Stimulated activated CD8-positive, alpha-beta memory T cell treated with anti-CD3 and anti-CD28 coated beads, Interleukin-7, amount 100 ng/mL, for 24 hours (primary cell): ENCODE measurements at places on chromosomes 16 and 17.

DNA sequence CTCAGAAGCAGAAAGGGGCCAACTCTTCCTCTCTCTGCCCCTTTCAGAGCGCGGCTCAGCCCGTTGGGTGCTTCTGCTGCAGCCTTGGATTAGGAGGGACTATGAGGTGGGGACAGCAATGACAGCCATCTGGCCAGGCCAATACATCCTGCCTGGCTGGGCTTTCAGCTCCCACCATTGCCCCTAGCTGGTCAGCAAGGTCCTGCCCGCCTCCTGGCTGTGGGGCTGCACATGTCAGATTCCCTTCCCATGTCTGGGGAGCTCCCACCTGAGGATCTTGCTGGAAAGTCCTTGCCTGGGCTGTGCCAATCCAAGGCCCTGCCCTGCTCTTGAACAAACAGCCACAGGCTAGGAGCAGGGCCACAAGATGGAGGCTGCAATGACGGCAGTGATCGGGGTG, 8.3 kb downstream of the TRIM65 start:
- DNase-seq = no peak

DNA sequence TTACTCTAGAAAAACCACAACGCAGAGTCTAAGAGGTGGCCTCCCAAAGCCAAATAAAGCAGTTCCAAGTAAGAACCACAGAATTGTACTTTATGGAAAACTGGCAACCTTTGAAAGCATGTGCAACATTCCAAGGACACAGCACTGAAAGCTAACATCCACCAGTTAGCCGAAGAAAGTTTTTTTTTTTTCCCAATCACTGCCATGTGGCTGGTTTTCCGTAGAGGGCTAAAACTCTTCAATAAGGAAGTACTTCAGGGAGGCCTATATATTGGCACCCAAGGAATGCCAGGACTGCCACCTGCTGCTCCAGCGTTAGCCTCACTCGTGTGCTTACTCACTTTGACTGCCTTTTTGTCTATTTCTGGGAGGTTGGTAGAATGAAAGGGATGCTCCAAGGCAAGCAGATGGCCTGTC, 25.2 kb downstream of the CEP95 start:
- no peak for DNase-seq

- no peak for DNase-seq
Measured at GRCh38 chr17:34614698-34615097, 35.3 kb downstream of the TMEM132E start.

- DNase-seq = no peak
Measured at GRCh38 chr16:85615014-85615851, 2.1 kb downstream of the GSE1 start.

GRCh38 chr16:80620736-80621605, 80.2 kb downstream of the DYNLRB2 start:
- no peak for DNase-seq

DNA sequence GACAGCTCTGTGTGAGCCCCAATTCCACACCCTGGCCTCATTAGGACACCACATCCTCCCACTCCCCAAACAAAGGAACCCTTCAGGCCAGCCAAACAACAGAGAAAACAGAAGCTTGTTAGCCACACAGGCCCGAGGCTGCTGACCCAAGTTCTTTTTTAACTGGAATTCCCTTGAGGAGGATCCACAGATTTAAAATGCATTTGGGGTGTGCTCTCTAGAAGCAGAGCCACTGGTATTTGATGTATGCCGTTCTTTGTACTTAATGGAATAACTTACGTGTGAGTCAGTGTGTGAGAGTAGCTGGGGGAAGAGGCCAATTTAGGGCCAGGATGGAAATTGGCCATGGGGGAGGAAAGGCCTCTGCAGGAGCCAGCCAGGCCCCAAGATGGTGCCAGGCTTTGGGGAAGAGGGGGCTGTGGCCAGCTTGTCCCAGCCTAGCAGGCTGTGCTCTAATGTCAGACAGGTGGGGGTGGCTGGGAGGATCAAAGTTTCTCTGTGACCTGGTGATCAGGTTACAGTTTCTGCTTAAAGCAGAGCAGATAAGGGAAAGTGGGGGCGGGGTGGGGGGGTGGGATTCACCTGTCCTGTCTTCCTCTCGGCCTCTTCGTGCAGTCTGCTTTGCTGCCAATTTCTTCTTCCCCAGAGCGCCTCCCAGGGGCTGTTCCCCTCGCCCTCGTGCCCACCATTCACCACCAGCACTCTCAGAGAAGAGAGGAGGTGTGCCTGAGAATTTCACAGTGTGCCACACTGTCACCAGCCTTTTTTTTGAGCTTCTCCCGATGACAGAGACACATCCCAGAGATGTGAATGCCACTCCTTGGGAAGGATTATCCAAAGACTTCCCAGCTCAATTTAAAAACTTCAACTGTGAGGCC, 50.8 kb downstream of the TOM1L2 start:
- no peak for DNase-seq

- DNase-seq = no peak
Measured at GRCh38 chr17:57480438-57481196, 224.3 kb downstream of the MSI2 start.

GRCh38 chr16:760065-760464, 469 bp upstream of the MSLN start:
- no peak for DNase-seq

GRCh38 chr17:76561332-76561731, 21.5 kb downstream of the PRCD start:
- no peak for DNase-seq

- no peak for DNase-seq
Measured at GRCh38 chr16:67650023-67650422, 5.1 kb downstream of the CARMIL2 start.

DNA sequence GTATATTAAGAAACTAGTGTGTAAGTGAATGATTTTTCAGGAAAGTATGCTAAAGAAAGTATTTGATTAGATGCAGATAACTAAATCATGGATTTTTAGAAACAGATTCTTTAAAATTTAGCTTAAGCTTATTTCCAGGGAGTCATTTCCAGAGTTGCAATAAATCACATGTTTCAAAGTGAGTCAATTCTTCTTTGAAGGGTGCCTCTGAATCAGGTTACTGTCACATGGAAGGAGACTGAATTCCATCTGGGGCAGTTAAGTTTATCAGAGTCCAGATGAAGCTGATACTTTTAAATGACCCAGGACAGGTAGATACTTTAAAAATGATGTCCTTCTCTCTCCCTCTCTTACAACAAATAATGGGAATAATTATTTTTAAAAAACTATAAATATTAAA, 5.0 kb downstream of the MFSD11 start:
- no peak for DNase-seq

GRCh38 chr16:89506791-89507191, 1.4 kb upstream of the SPG7 start:
- no peak for DNase-seq

- DNase-seq = no peak
Measured at GRCh38 chr16:74736531-74737157, 36.0 kb upstream of the MLKL start.

DNA sequence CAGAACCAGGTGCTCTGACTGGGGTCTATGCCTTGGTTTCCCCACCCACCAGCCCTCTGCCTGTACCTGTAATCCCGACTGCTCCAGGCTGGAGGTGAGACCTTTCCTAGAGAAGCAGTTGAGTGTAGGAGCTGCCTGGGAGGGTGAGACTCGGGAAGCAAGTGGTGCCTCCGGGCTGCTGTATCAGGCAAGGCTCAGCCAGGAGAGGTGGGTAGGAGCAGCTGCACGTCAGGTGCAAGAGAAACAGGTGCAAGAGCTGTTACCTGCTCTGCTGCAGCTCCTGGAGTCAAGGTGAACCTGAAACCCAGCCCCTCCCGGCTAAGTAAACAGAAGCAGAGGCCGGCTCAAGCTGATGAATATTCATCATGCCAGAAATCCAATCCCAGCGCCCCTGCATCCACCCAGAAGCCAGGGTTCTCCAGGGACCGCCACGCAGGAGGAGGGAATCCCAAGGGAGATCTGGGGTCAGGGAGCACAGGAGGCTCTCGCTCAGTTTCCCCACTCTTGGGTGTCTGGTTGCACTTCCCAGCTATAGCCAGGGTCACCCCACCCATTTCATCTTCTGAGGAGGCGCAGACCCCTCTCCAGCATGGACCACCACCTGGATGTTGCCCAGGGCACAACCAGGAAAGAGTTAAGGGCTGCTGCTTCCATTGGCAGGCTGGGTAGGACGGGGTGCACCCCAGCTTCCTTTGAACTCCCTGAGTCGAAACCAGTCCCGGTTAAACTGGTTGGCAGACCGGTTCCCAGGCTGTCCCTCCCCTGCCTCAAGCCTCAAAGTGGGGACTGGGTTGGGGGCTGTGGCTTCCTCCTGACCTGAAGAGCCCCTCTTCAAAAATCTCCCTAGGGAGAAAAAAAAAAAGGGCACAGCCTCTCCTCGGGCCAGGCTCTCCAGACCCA, at the start of gene PRR15L:
TSS of gene PRR15L (minus strand) at position 293 of the 900 bp plus-strand sequence. CDS start 4,649 bp downstream, outside the sequence.
- no peak for DNase-seq

- no peak for DNase-seq
Measured at GRCh38 chr17:30379303-30379902, 676 bp downstream of the CPD start.

DNA sequence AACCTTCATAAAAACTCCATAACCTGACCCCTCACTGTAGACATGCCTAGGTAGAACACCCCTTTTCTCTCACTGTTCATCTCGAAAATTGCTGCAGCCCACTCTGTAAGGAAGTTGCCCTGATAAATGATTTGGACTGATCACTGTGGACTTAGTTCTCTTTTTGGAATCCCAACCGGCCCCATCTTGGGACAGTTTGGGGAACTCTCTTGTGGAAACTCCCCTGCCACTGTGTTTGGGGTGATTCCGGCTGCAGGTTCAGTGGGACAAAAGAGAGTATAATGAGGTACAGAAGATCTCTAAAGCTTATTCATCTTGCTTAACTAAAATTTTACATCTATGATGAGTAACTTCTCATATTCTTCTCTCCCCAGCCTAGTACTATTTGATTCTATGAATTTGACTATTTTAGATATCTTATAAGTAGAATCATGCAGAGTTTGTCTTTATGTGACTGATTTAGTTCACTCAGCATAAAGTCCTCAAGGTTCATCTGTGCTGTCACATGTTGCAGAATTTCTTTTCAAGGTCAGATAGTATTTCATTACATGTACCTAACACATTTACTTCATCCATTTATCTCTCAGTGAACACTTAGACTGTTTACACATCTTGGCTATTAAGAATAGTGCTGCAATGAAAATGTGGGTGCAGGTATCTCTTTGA, 84.9 kb downstream of the ABCA8 start:
- no peak for DNase-seq

DNA sequence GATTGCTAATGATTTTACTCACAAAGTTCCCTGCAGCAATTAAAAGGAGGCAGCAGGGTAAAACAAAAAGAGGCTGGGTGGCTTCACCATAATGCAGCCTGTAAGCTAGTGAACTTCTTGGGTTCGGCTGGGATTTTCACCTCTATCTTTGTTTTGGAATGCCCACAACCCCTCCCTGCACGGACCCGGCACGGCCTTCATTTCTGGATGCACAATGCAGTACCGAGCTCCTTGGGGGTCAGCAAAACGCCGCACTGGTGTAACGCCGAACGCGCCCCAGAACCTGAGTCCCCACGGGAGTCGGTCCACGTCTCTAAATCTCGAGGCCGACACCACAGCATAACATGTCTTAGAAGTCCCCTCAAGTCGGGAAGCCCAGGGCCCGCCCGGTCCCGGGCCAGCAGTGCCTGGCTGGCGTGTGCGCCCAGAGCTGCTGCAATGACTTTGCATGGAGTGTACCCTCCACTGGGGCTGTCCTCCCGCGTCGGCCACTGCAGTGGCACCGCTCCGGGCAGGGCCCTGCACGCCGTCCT, 759 bp downstream of the UBE2O start:
- DNase-seq = no peak

GRCh38 chr17:78719630-78720298, 62.3 kb downstream of the CYTH1 start:
- no peak for DNase-seq

- DNase-seq = peak; percentile 21
Measured at GRCh38 chr16:58628845-58629732, 537 bp downstream of the CNOT1 start.

DNA sequence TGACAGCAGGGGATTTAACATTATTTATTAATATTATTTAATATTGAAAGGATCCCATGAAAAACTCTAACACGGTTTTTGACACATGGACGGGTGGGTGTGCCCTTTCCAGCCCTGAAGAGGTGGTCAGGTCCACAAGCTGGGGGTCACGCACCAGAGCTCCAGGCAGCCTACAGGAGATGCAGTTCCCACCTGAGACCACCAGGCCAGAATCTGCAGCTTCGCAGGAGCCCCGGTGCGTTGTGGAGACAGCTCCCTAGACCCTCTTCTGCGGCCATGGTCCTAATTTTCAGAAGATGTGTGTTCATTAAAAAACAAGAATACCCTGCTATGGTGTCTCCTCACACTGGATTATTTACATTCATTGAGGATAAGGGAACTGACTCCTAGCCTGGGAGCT, 331.1 kb downstream of the C16orf95 start:
- no peak for DNase-seq

- DNase-seq = no peak
Measured at GRCh38 chr17:58277107-58277801, 3.5 kb downstream of the MPO start.

DNA sequence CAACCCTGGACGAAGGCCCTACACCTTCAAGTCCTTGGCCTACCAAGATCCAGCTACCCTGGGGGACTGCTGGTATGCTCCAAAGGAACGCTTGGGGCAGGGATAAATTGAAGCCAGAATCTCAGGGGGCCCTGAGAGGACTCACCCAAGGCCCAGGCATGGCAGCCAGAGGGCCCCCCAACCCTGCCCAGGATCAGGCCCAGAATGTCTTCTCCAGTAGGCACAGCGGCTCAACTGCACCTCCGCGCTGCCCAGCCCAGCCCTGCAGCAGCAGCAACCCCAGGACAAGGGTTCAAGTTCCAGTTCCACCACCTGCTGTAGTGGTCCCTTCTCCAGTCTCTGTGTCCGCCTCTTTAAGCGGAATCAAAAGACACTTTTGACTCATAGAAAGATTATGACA, 2.2 kb downstream of the TFAP4 start:
- no peak for DNase-seq

DNA sequence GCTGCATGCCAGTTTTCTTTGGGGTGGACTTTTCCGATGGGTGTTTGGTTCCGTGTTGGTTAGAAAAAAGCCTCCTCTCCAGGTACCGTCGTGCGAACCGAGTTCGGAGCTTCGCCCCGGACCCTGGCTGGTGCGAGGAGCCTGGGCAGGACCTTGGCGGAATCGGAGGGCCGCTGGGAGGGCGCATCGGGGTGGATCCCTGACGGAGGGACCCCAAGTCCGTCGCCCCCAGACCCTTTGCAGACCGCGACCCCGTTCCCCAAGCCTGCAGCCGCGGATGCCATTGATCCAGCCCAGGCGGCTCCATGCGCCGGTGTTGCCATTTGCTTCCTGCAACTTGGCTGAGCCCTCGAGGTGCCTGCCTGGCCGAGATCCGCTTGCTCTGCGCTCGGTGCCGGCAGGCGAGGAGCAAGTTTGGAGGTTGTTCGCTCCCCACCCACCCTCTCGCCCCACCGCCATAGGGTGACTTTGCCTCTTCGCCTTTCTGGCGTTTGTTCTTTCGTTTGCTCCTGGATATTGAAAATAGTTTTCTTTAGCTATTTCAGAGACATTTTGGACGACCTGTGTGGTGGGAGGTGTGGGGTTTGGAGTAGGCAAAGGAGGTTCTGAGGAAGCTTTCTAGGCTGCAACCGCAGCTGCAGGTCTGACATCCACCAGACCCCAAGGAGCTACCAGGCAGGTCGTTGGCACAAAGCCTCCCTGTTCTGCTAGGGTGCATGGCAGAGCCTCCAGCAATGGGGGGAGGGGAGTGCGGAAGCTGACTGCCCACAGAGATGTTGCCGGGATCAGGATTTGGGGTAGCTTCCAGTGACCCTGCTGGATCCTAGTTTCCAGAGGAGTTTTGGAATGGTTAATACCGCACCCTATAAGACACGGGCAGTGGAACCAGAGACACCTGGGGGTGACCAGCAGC, 58.2 kb downstream of the RAP1GAP2 start:
- DNase-seq = no peak

- no peak for DNase-seq
Measured at GRCh38 chr16:75750528-75750927, 24.2 kb upstream of the CPHXL start.

- no peak for DNase-seq
Measured at GRCh38 chr16:89422527-89422904, 67.8 kb downstream of the ANKRD11 start.
